Mesothelial cell of epicardium (in vitro differentiated cells): ENCODE measurements at places on chromosomes 2 and 18. TPM values are rescaled to one million over a fixed set of nuclear protein-coding genes. Genes with fewer than 3 reads are reported as not detected.

GRCh38 chr18:77144046-77144445, 11.5 kb upstream of the MBP start:
- DNase-seq: peak; percentile 0

DNA sequence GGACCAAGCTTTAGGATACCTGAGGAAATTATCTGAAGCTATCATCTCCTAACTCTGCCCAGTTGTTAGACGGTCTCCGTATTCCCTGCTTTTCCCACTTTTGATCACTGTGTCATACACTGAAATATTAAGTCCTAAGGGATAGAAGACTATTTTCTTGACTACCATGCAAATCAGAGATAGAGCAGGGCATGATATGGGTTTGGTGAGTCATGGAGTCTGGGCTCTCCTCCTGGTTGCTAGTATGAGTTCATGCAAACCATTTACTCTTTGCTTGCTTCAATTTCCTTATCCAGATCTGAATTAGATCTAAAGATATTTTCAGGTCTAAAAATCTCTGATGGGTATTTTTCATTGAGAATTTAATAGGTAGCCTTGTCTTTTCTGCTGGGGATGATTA, 55.0 kb downstream of the EHBP1 start:
- no peak for DNase-seq

DNA sequence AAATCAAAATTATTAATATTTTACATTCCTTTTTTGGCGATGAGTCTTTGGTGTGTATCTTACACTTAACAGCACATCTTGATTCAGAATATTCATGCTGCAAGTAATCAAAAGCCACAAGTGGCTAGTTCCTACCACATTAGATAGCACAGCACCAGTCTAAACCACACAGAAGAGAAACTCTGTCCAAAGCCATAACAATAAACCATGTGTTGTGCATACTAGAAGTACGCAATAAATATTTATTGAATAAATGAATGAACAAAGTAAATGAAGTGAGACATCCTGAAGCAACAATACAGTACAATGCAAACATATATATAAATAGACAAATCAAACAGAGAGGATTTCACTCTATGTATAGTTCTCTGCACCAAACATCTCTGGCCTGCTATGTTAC, 287.3 kb downstream of the EXOC6B start:
- DNase-seq: no peak

GRCh38 chr2:1769703-1770422, 25.5 kb upstream of the PXDN start:
- DNase-seq: peak; percentile 79

- no peak for DNase-seq
Observed at GRCh38 chr2:74564222-74564621, 9.7 kb downstream of the DOK1 start.

DNA sequence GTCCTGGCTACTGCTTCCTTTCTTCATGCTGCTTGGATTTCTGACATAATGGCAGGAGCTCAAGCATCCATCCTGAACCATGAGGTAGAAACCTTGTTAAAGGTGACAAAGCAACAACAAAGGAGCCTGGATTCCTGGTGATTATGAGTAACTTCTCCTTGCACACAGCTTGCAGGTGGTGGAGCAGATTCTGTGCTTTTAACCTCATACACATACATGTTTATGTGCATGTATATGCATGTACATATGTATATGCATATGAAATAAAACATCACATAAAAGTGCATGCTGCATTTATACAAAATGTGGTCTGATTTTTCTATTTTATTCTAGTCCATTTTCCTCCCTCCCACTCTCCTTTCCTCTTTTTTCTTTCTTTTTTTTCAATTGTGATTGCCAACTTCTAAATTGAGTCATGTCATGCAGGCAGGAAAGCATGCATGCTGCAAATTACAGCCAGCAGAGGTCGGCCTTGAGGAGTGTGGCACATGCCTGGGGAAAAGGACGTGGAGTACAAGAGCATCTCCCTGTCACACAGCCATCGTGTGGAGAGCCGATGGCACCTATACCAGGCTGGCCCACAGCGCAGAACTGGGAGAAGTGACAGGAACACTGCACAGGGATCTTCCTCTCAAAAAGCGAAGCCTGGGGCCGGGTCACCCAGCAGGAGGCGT, 17.9 kb downstream of the LCT start:
- DNase-seq: no peak

DNA sequence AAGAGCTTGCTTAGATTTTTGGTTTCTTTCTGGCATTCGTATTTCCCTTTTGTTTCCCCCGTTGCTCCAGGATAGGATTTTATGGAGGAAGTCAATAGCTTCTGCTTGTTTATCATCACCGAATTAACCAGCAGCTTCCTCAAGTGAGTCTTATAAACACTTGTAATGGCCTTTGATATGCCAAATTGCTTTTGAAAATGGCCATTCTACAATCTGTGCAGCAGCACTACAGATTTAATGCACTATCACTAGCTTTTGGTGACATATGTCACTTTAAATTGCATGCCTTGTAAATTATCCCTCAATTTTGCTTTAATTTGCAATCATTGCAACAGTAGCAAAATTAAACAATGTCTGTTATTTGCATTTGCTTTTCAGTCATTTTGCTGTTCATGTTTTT, 774.7 kb downstream of the METTL4 start:
- no peak for DNase-seq

DNA sequence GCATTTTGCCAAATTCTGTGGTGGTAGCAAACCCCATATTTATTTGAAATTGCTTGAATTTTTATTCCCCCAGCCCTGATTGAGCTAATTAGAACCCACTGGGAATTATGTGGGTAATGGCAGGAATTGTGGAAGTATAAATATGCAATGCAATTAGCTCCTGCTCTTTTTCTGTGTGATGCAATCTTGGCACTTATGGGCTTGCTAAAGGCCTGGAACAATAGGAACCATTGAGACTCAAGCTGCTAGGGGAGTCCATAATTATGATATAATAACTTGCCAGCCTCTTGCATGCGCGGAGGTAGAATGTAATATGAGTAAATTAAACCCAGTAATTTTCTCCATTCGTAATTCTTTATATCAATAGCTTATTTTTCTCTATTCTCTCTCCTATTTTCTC, 267.6 kb upstream of the THSD7B start:
- no peak for DNase-seq

DNA sequence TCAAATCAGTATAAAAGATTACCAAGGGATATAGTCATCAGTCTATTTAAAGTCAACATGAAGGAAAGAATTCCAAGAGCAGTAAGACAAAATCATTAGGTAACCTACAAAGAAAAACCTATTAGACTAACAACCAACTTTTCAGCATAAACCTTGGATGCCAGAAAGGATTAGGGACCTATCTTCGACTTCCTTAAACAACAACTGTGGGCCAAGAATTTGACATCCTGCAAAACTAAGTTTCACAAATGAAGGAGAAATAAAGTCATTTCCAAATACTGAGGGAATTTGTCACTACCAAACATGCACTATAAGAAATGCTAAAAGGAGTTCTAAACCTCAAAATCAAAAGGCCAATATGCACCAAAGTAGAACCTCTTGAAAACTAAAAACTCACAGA, 147.9 kb upstream of the TFPI start:
- DNase-seq: no peak

DNA sequence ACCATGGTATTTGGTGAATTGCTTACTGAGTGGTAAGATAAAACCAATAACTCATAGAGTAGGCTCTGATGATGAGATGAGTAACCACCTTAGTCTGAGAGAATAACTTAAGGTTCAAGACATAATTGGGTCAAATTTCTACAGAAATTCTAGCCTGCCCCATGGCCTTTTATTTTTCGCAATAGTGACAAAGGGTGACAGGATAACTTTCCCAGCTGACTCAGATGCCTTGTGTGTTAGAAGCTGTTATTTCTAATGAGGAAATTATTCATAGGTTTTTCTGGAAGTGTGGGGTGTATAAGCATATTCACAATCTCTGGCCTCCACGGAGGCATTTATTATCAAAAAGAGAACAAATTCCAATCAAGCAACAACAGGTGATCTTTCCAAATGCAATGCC, 159.0 kb downstream of the NUP35 start:
- no peak for DNase-seq

- no peak for DNase-seq
Observed at GRCh38 chr2:187547353-187547979, 6.8 kb downstream of the TFPI start.

DNA sequence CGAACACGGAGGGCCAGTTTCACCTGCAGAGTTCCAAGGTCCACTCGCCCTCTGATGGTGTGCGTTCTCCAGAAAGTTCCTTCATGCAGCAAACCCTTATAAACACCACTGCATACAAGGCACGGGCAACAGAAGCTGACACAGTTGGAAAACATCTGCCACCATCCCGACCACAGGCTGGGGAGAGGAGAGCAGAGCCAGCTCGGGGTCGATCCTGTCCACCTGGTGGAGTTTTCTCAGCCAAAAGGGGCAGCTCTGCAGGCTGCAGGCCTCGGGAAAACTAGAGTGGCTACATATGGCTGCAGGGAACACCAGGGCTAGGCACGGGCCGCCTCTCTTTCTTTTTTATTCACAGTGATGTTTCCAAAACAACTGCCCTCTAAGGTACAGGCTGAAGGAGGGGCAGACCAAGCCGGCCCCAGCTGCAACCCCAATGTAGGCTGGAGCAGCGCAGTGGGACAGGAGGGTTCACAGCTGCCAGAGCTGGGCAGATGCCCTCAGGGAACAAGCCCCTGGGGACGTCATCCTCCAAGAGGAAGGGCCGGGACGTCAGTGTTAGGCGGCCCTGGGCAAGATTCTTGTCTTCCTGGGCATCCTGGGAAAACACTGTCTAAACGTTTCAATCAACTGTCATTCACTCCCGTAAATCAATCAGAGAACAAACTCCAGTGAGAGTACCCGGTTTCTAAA, 274.7 kb downstream of the TWIST2 start:
- no peak for DNase-seq

GRCh38 chr2:70124983-70125480, 37.8 kb downstream of the PCBP1 start:
- peak; percentile 71 for DNase-seq

- no peak for DNase-seq
Observed at GRCh38 chr18:25334588-25334987, 17.4 kb downstream of the ZNF521 start.

- DNase-seq: no peak
Observed at GRCh38 chr2:199680482-199680881, 170.5 kb downstream of the FTCDNL1 start.

GRCh38 chr2:223196331-223196730, 144.3 kb downstream of the KCNE4 start:
- DNase-seq: no peak

DNA sequence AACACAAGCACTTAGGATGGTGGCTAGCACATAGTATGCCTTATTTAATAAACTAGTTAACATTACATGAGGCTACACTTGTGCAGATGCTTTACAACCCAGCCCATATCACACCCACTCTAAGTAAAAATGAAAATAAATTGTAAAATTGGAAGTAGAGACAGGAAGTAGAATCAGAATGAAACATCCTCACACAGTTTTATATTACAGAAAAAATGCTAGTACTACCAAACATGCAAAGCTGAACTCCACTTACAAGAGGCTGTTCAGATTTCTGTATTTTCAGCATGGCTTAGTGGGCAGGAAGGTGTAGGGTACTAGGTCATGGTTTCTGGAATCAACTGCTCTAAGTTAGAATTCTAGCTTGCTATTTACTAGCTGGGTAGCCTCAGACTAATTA, 18.2 kb upstream of the CRIM1 start:
- no peak for DNase-seq

DNA sequence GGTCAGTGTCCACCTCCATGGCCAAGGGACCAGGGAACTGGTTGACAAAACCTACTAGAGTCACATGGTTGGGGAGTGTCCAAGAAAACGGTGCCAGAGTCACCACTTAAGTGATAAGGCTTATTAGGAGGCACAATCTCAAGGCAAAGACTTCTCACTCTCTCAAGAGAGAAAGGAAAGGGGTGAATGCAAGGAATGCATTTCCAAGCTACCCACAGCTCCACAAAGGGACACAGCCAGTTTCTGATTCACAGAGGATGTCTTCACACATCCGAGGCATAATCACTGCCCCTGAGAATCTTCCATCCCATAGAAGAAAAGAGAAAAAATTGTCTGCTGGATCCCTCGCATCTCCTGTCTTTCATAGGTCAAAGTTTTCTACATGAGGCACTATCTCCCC, 269.3 kb downstream of the TNS1 start:
- DNase-seq: no peak

- no peak for DNase-seq
Observed at GRCh38 chr2:154814856-154815255, 116.4 kb downstream of the KCNJ3 start.

DNA sequence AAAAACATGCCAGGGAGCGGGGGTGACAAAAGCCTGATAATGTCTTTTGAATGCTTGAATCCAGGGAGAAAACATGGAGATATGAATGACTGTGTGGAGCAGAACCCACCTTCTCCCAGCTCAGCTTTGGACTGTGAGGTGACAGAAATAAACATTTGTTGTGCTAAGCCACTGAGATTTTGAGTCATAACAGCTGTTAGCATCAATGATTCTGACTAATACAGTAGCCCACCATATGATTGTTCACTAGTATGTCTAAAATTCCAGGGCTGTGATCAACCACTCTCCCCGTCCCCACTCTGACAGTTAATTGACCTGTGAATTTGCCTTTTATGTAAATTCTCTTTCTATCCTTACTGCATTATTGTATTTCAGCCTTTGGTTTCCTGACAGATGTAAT, 69.1 kb downstream of the PDK1 start:
- DNase-seq: no peak

GRCh38 chr2:237498341-237498740, 11.3 kb downstream of the MLPH start:
- DNase-seq: no peak

DNA sequence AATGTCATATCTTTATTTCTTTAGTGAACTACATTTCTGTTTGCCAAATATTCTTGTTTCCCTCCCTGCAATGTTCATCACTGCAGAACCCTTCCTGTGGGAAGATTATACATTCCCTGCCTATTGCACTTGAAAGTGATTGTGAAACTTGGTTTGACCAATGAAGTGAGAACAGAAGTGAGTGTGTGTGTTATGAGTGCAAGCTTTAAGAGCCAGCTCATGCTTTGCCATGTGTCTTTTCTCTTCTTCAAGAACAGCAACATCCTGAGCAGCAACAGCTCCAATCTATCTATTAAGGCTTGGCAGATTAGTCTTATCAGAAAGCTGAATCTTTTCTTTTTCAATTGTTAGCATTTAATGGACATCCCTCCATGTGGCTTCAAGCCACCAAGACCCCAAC, 42.0 kb upstream of the UBE2E3 start:
- DNase-seq: no peak

The RAX gene
- total RNA-seq: not detected in 3 replicates

The SERPINB11 gene
- total RNA-seq: not detected in 3 replicates

The CYB5A gene
- 36.5 to 46.5 TPM (median 37.6 TPM) in 3 replicates for total RNA-seq

The MDH1 gene
- 134 to 140 TPM (median 136 TPM) in 3 replicates for total RNA-seq

The ABHD1 gene
- 0.95 to 1.5 TPM (median 0.99 TPM) in 3 replicates for total RNA-seq

The HAAO gene
- total RNA-seq: 23.3 to 25.7 TPM (median 25.0 TPM) in 3 replicates

The ARHGAP15 gene
- total RNA-seq: 0.34 to 0.51 TPM (median 0.38 TPM) in 3 replicates

The KCNG2 gene
- 0.14 TPM in 1 of 3 replicates, not detected in the others for total RNA-seq

The FAP gene
- 47.1 to 59.6 TPM (median 50.5 TPM) in 3 replicates for total RNA-seq

The RNU2-63P gene
- 10.0 to 14.8 TPM (median 13.0 TPM) in 3 replicates for total RNA-seq

The NGEF gene
- 0.51 to 1.3 TPM (median 1.3 TPM) in 3 replicates for total RNA-seq
